ENCODE measurements at places on chromosomes 7 and 10. TPM values are rescaled to one million over a fixed set of nuclear protein-coding genes. Genes with fewer than 3 reads are reported as not detected.

- DNase-seq = no peak
- peaks cover 5% of the 10 kb centered on the region for H3K4me1 ChIP-seq
- H3K27me3 ChIP-seq = peaks cover 15% of the 10 kb centered on the region
- H3K36me3 ChIP-seq = no peaks in the 10 kb centered on the region
- no peak overlapping the region for H3K27ac ChIP-seq
Measured at GRCh38 chr7:29140873-29141468, 5.4 kb downstream of the CPVL start.

GRCh38 chr7:120023494-120024167 is 249.3 kb upstream of the KCND2 start:
- H3K4me3 ChIP-seq = no peak overlapping the region
- H3K36me3 ChIP-seq = no peaks in the 10 kb centered on the region
- no peaks in the 10 kb centered on the region for H3K27me3 ChIP-seq
- H3K4me1 ChIP-seq = no peaks in the 10 kb centered on the region
- H3K27ac ChIP-seq = no peak overlapping the region

DNA sequence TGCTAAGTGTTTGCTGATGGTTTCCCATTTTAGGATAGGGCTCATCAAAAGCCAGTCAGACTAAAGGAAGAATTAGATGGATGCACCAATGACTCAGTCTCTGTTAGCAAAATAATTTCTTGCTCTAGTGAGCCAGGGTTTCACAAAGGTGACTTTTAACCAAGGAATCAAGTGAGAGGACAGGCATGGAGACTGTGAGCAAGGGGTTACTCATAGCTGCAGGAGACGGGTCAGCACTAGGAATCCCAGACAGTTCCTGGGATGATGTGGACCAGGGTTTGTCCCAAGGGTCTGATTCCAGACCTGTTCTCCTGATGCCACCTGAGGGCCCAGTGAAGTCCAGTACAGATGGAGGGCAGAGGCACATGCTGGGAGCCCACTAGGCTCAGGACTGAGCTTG is 138.1 kb downstream of the NOC3L start:
- H3K27ac ChIP-seq = no peak overlapping the region
- DNase-seq = no peak
- H3K36me3 ChIP-seq = no peaks in the 10 kb centered on the region

- H3K36me3 ChIP-seq = no peaks in the 10 kb centered on the region
- peak overlapping the region; percentile 53 for H3K27ac ChIP-seq
- H3K27me3 ChIP-seq = no peaks in the 10 kb centered on the region
- H3K4me1 ChIP-seq = peaks cover 18% of the 10 kb centered on the region
- no peak overlapping the region for H3K4me3 ChIP-seq
Measured at GRCh38 chr10:78775891-78776290, 292.9 kb upstream of the ZMIZ1 start.

GRCh38 chr7:127895814-127896280 is 135.4 kb downstream of the LRRC4 start:
- peaks cover 16% of the 10 kb centered on the region for H3K4me1 ChIP-seq
- no peaks in the 10 kb centered on the region for H3K27me3 ChIP-seq
- H3K4me3 ChIP-seq = no peak overlapping the region
- no peak overlapping the region for H3K27ac ChIP-seq
- H3K36me3 ChIP-seq = peaks cover 8% of the 10 kb centered on the region
- no peak for DNase-seq

DNA sequence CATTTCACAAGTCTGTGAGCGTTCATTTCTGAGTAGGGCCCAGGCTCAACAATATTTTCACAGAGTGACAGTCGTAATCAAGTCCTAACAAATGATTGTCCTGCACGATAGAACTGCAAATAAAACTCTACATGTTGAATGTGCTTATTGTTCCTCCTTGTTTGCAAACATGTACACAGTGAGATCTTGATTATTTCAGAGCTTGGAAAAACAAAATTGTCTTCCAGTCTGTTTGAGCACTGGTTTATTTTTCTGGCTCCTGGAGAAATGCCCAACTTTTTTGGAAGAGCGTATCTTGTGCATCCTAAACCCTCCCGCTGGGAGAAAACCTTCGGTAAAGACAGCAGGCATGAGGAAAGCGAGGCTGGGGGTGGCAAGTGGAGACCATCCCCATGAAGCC is 91.1 kb downstream of the TEX36 start:
- no peaks in the 10 kb centered on the region for H3K4me1 ChIP-seq
- DNase-seq = no peak
- H3K27ac ChIP-seq = no peak overlapping the region
- no peaks in the 10 kb centered on the region for H3K36me3 ChIP-seq
- no peak overlapping the region for H3K4me3 ChIP-seq

GRCh38 chr10:79051766-79052165 is 17.0 kb upstream of the ZMIZ1 start:
- H3K27ac ChIP-seq = no peak overlapping the region
- H3K36me3 ChIP-seq = no peaks in the 10 kb centered on the region
- peaks cover 60% of the 10 kb centered on the region for H3K4me1 ChIP-seq
- no peak overlapping the region for H3K4me3 ChIP-seq
- H3K27me3 ChIP-seq = no peaks in the 10 kb centered on the region

- no peaks in the 10 kb centered on the region for H3K36me3 ChIP-seq
- no peak overlapping the region for H3K4me3 ChIP-seq
- peaks cover 17% of the 10 kb centered on the region for H3K27me3 ChIP-seq
- H3K27ac ChIP-seq = no peak overlapping the region
- no peak for DNase-seq
- no peaks in the 10 kb centered on the region for H3K4me1 ChIP-seq
Measured at GRCh38 chr7:159034394-159034793, 110.3 kb downstream of the VIPR2 start.

GRCh38 chr10:33257439-33258080 is 76.9 kb downstream of the NRP1 start:
- peaks cover 14% of the 10 kb centered on the region for H3K4me1 ChIP-seq
- no peak for DNase-seq
- no peak overlapping the region for H3K4me3 ChIP-seq

DNA sequence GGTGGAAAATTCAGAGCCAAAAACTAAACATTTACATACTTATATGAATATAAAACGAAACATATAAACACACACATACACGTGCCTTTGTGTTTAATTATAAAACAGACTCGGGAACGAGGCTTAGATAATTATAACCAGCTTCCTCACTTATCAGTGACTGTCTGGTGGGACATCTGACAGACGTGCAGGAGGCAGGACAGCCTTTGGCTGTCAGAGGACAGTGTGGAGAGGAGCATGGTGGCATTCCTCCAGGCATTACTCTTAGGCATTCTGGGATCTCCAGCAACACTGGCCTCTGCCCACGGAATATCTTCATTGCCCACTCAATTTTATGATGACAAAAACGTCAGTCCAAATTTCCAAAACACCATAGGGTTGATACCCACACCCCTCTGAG is 262.2 kb upstream of the NFE2L3 start:
- H3K27me3 ChIP-seq = peaks cover 23% of the 10 kb centered on the region
- H3K27ac ChIP-seq = no peak overlapping the region
- H3K4me3 ChIP-seq = no peak overlapping the region
- peaks cover 2% of the 10 kb centered on the region for H3K4me1 ChIP-seq
- no peak for DNase-seq

- H3K27ac ChIP-seq = no peak overlapping the region
- H3K27me3 ChIP-seq = no peaks in the 10 kb centered on the region
- peak; percentile 20 for DNase-seq
- peaks cover 63% of the 10 kb centered on the region for H3K36me3 ChIP-seq
Measured at GRCh38 chr7:30563326-30563942, 31.2 kb upstream of the GARS1 start.

DNA sequence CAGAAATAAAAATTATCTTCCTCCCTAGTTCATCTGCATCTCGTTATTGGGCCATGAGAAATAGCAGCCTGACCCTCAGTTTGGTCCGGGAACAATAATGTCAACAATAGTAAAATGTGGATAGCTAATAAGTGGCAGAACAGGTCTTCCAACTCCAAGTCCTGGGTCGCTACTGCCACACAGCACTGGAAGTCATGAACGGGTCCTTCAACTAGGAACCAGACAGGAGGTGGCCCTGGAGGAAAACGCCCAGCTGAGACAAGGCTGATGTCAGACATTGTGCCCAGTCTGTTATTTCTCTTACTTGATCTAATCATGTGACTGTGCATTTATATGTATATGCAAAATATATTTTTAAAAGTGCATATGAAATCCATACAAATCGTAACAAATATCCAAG is 51.8 kb downstream of the PYROXD2 start:
- H3K4me1 ChIP-seq = no peaks in the 10 kb centered on the region
- H3K4me3 ChIP-seq = no peak overlapping the region
- no peaks in the 10 kb centered on the region for H3K36me3 ChIP-seq
- no peak for DNase-seq
- H3K27me3 ChIP-seq = no peaks in the 10 kb centered on the region

GRCh38 chr10:119502209-119502608 is 40.3 kb downstream of the RGS10 start:
- H3K36me3 ChIP-seq = no peaks in the 10 kb centered on the region
- DNase-seq = no peak
- H3K4me1 ChIP-seq = no peaks in the 10 kb centered on the region
- H3K4me3 ChIP-seq = no peak overlapping the region
- peak overlapping the region; percentile 41 for H3K27ac ChIP-seq

GRCh38 chr7:47047384-47047783 is 534.5 kb downstream of the TNS3 start:
- no peak overlapping the region for H3K4me3 ChIP-seq
- no peak overlapping the region for H3K27ac ChIP-seq
- no peak for DNase-seq
- no peaks in the 10 kb centered on the region for H3K36me3 ChIP-seq

DNA sequence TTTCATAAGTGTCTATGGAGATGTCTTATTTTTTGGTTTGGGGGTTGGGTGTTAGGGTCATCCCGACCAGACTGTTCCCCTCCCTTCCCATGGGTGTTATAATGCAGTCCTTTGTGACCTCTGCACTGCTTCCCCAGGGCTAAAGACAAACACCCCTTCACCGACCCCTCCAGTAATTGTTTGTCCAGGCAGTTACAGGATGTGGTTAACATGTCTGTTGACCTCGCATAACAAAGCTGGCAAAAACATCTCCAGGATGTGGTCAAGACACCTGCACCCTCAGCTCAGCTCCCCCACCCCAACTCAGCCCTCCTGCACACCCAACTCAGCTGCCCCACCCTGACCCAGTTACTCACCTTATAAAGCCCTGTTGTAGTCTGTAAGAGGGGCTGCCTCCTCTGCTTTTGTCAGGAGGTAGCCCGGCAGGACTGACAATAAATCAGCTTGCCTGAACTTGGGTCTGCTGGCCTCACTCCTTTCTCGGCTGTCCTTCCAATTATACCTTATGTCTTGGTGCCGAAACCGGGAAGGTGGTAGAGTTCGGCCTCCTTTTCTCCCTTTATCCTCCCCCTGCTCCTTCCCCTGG is 102.2 kb downstream of the ZNF92 start:
- H3K36me3 ChIP-seq = no peaks in the 10 kb centered on the region
- H3K27me3 ChIP-seq = no peaks in the 10 kb centered on the region
- DNase-seq = no peak
- H3K4me3 ChIP-seq = no peak overlapping the region
- H3K27ac ChIP-seq = no peak overlapping the region
- no peaks in the 10 kb centered on the region for H3K4me1 ChIP-seq

GRCh38 chr10:50397312-50398140 is 146.2 kb upstream of the ASAH2 start:
- H3K36me3 ChIP-seq = no peaks in the 10 kb centered on the region
- no peaks in the 10 kb centered on the region for H3K27me3 ChIP-seq
- no peak for DNase-seq
- H3K27ac ChIP-seq = peak overlapping the region; percentile 18
- H3K4me1 ChIP-seq = peaks cover 68% of the 10 kb centered on the region

DNA sequence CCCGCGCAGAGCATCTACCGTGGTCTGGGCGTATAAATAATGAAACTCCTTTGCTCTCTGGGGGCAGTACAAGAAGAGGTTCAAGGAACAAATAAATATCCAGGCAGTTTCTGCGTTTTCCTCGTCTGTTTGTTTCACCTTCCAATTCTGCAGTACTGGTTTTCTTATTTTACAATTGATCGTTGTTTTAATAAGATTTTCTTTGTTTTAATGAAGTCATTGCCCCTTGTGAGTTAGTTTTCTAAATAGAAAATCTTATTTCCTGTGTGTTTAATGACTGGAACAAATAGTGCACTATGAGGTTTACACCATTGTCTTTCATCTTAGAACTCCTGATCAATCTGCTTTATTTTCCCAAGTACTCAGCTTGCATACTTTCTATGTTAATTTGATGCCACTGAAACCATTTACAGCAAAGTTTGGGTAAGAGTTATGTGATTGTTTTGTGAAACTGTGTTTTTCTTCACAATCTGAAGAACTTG is 1.2 kb downstream of the PLEKHA1 start:
- no peaks in the 10 kb centered on the region for H3K27me3 ChIP-seq
- DNase-seq = no peak
- peak overlapping the region; percentile 71 for H3K4me3 ChIP-seq
- peaks cover 50% of the 10 kb centered on the region for H3K4me1 ChIP-seq

- H3K4me3 ChIP-seq = no peak overlapping the region
- no peak for DNase-seq
- no peaks in the 10 kb centered on the region for H3K36me3 ChIP-seq
- H3K4me1 ChIP-seq = peaks cover 5% of the 10 kb centered on the region
Measured at GRCh38 chr10:121999301-121999700, 10.3 kb downstream of the TACC2 start.

The LIPA gene
- 174 TPM for total RNA-seq

The BMI1 gene
- 48.4 TPM for total RNA-seq

The VAX1 gene
- total RNA-seq = not detected

The CCDC172 gene
- total RNA-seq = not detected

The C7orf57 gene
- total RNA-seq = 1.6 TPM

The ANKRD1 gene
- total RNA-seq = 47.5 TPM

The OR9A2 gene
- not detected for total RNA-seq

The AKR1B15 gene
- not detected for total RNA-seq

The C10orf62 gene
- total RNA-seq = not detected

The WIPF3 gene
- 0.95 TPM for total RNA-seq

The PPP1R9A gene
- total RNA-seq = 28.9 TPM

The ADIRF gene
- 158 TPM for total RNA-seq
